Progenitor cell of endocrine pancreas (in vitro differentiated cells): ENCODE measurements at places on chromosomes 7 and 10.

GRCh38 chr7:11021468-11021867, 47.8 kb downstream of the PHF14 start:
- DNase-seq = no peak

DNA sequence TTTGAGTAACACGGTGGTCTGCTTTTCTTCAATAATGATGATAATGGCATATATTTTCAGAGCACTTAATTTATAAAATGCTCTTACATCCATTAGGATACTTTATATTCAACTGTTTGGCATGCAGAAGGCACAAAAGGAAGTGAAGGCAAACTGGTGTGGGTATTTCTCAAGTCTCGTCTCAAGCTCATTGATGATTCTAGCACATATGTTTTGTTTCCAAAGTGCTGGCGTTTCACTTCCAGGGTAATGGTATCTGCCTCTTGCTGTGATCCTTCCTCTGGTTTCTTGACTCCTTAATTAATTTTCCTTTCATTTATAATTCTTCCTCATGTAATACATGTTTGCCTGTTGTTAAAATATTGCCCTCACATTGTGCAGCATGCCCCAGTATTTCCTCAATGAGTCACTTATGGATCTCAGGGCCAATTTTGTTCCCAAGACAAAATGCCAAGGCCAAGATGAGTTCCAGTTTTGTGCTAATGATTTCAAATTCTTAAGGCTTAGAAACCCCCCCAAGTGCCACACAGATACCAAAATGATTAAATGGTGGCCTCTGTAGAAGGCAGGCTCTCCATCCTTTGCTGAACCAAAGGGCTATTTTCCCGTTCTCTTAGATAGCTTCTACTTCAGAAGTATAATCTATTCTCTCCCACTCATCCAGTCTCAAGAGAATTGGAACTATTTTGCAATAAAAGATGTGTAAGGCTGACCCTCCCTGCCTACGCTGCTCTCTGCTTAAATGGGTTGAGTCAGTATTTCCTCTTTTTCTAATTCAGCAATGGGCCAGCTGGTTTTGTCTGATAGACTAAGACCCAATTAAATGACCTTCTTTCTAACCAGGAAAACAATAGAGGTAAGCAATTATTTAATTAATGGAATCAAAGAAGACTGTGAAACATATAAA, 171.2 kb downstream of the ZNF365 start:
- no peak for DNase-seq

DNA sequence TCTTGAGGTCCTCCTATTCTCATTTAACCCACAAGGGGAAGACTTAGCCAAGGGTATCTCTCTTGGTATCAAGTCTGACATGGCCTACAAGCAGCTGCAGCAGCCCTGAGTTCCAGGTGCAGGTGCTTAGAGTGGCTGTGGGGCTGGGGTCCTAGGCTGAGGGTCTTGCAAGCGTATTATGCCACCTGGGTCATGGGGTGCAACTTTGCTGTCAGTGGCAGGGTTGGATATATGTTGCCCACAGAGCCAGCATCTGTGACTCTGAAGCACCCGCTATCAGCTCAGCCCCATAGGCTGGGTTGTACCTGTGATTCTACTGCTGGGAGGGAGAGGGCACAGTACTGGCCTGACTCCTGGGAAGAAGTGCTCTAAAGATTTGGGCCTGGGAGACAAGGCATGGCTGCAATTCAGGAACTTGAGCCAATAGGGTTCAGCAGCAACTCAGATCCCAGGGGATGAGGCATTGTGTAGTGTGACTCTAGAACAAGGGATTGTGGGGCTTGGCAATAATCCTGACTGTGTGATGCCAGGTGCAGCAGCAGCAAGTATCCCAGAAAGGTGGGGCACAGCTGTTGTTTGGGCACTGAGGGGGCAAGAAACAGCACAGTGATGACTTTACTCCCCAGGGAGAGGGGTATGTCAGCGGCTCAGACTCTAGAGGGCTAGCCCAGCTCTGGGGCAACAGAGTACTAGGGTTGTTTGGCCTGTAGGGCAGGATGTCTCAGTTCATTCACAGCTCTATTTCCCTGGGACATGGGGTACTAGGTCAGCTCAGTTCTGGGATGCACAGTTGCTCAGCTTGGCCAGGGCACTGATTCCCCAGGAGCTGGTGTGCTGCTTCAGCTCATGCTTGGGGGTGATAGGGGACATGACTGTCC, 41.4 kb downstream of the NEURL1 start:
- DNase-seq = no peak

GRCh38 chr10:86354761-86355540, 11.6 kb downstream of the GRID1 start:
- DNase-seq = no peak

GRCh38 chr10:104036518-104037260, 49.0 kb downstream of the COL17A1 start:
- no peak for DNase-seq

GRCh38 chr7:45390180-45390579, 184.0 kb upstream of the ADCY1 start:
- DNase-seq = no peak

GRCh38 chr10:16792675-16793074, 24.5 kb downstream of the RSU1 start:
- no peak for DNase-seq

DNA sequence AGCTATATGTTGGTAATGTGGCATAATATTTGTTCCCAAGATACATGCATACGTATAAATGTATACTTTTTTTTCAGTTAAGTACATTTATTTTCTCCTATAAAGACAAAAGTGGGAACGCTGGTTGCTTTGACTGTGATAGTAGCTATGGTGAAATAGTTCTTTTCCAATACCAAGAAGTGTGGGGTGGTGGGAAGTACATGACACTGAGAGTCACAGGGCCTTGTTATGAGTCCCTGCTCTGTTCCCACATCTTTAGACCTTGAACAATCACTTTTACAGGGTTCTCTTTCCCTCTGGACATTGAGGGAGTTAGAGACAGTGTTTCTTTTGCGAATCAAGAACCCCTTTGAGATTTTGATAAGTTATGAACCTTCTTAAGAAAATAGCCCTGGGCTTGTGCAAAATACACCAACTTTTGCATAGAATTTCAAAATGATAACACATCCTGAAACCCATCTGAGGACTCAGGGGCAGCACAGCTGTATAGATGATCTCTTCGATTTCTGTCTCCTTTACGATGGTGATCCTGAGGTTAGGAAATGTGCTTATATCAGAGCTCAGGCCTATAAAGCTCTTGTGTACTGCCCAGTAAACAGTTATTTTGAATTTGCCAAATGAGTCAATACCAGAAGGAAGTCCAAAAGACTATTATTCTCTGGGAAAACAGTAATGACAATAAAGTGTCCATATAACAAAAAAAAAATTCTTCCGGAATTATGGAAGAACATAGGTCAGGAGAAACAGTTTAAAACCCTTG, 1.1 kb downstream of the LMOD2 start:
- no peak for DNase-seq

DNA sequence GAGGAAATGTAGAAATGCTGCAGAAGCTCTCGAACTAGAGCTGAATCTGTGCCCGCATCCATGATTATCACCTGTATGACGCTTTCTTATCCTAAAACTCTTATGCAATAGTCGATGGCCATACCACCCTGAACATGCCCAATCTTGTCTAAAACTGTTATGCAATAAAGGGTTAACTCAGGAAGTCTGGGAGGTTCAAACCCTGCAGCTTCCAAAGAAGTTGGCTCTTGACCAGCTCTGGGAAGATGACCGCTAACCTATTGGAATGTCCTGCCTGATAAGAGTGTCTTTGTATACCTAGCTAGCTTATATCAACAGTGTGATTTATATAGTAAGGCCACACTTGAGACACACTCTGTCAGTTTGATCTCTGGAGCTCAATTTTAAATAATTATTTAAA, 3.4 kb upstream of the C10orf88 start:
- DNase-seq = no peak

GRCh38 chr7:78768859-78769258, 684.6 kb downstream of the MAGI2 start:
- no peak for DNase-seq

GRCh38 chr7:152115021-152115718, 89.7 kb downstream of the GALNT11 start:
- DNase-seq = no peak

DNA sequence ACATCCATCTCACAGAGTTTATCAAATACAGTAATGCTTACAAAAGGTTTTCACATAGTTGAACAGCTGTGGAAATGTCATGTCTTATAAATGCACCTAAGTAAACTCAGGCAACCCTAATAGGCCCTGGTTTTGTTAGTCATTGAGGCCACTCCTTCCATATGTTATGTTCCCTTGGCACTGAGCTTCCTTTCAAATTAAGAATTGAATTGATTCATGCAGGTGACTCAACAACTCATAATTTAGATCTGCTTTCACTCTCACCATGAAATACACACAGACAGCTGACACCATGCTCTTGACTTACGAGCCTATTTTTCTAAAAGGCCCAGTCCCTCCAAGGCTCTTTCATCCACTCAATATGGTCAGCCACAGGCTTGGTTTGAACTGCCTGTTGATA, 476.9 kb downstream of the KCNMA1 start:
- no peak for DNase-seq

DNA sequence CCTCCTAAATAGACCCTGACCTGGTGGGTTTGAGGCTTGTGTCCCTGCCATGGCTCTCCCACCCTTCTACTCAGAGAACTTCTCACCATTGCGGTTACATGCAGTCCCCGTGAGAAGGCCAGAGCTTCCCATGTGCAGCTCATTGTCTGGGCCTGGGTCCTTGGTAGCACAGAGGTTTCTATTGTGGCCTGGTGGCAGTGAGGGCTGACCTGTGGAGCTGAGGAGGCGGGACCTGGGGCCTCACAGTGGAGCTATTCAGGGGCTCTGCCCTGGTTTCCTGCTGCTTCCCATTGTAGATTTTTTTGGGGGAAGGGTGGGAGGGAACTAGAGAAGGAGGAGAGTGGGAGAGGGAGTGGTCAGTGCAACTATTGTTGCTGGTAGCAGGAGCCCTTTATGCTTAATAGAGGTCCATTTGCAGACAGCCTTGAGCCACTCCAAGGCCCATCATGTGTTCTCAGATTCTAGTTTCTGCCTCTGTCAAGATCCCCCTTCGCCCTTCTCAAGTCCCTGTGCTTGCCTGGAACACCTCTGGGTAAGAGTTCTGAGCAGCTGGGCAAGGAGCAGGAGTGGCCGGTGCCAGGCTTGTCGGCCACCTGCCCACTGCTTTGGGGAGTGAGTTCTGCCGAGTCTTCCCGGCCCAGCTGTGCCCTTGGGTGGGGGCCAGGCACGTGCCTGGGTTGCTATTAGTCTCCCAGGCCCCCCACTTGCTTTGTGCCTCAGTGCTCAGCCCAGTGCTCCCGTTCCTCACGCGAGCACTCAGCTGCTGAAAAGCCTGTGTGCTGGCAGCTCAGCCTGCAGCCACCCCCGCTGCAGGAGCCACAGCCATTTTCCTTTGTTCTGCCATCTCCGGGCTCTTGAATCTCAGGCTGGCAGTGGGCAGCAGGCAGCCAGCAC, 10.7 kb downstream of the TSPAN14 start:
- DNase-seq = peak; percentile 44

GRCh38 chr7:43513251-43513650, 69.7 kb upstream of the STK17A start:
- no peak for DNase-seq

- DNase-seq = no peak
Measured at GRCh38 chr10:49094646-49095045, 20.7 kb downstream of the VSTM4 start.

- DNase-seq = peak; percentile 19
Measured at GRCh38 chr10:89793649-89794254, 92.4 kb downstream of the KIF20B start.

GRCh38 chr10:28177944-28178637, 124.8 kb downstream of the MPP7 start:
- no peak for DNase-seq

DNA sequence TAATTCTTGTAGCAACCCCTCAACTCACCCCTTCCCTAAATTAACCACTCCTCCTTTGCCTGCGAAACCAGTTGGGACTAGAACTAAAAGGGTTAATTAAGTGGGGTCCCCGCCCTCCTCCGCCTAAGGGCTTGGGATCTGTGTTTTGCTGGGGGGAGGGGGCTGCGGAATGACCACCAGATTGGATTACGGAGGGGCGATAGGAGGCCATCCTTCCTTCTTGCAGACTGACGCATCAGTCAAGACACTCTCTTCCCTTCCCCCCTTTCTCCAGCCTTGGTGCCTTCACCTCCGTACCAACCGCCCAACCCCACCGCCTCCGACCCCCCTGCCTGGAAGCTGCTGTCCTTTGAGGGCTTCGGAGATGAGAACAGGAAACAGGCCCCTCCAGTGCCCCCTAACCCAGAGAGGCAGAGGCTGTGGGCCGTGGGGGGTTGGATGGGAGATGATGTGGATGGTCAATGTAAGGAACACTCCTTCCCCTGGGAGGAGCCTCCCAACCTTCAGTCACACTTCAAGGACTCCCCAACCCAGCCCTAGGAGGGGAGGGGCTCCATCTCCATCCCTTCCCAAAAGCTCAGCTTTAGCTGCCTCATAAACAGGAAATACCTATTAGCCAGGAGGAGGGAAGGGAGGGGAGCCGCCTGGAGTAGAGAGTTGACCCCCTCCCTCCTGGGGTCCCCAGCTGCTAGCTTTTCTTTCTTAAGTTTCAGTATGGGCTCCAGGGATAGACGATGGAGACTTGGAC, 997 bp upstream of the LDB1 start:
- no peak for DNase-seq

DNA sequence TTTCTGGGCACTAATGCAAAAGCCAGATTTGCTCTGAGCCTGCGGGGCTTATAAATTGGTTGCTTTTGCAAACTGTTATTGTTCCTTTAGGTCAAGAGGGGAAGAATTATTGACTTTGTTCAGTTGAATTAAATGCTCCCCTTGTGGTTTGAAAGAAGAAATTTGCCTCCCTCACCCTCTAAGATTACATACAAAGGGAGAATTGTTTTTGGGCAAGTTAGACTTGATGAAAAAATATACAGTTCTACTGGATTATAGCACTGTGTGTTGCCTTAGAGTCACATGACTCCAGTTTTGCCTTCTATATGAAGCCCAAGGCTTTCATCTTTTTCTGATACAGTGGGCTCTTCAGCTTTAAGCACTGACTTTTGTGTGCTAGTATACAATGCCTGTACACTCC, 1265.8 kb upstream of the LRRTM3 start:
- DNase-seq = no peak

GRCh38 chr7:120857588-120858573, at the start of gene TSPAN12:
TSS of gene TSPAN12 (minus strand) at chr7:120858144. CDS start at chr7:120856763, 1,381 bp downstream.
- peak; percentile 82 for DNase-seq

DNA sequence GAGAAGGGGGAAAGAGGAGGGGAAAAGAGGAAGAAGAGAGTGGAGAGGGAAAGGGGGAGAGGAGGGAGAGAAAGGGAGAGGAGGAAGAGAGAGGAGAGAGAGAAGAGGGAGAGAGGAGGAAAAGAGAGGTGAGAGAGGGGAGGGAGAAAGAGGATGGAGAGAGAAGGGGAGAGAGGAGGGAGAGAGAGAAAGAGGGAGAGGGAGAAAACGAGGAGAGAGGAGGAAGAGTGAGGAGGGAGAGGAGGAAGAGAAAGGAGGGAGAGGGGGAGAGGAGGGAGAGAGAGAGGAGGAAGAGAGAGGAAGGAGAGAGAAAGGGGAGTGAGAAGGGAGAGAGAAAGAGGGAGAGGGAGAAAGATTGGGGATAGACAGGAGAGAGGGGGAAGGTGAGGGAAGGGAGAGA, 197.6 kb upstream of the FOXK1 start:
- DNase-seq = no peak

- DNase-seq = no peak
Measured at GRCh38 chr7:19439517-19439916, 269.3 kb downstream of the POLR1F start.
